ENCODE measurements at places on chromosomes 3 and 15. TPM values are rescaled to one million over a fixed set of nuclear protein-coding genes. Genes with fewer than 3 reads are reported as not detected.

DNA sequence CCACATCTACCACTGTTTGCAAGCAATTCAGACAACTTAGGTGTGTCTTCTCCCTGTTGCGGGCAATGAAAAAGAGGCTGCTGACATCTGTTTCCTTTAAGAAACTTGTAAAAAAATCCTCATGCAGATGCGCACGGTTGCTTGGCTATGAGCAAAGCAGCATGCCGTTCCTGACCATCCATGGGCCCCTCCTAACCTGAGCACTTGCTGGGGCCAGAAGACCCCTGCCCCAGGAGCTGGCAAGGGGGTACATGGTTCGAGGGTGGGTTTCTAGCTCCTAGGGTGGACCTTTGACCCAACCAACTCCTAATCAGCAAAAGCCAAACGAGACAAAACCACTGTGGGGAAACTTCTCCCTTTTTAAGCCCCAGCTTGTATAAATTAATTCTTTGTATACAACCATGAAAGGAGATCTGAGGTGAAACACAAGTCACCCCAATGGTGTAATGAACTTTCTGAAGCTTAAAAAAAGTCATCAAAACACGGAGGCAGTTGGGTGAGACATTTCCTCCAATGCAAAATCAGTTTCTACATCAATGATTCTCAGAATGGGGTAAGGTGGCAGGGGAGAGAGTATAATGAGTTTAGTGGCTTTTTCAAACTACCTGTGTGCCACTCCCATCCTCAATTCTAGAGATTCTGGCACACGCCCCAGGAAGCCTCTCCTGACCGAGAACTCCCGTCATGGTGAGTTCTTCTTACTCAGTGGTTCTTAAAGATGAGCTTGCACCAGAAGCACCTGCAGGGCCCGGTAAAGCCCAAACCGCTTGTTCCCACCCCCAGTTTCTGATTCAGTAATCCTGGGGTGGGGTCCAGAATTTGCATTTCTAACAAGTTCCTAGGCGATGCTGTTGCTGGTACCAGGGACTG lies 44.1 kb downstream of the CPN2 start:
- H3K4me1 ChIP-seq = peaks cover 22% of the 10 kb centered on the region
- H3K27ac ChIP-seq = peak overlapping the region; percentile 27
- H3K36me3 ChIP-seq = peaks cover 3% of the 10 kb centered on the region
- peak overlapping the region; percentile 15 for H3K4me3 ChIP-seq
- no peak for DNase-seq

GRCh38 chr3:150449169-150449721 lies 41.1 kb downstream of the TSC22D2 start:
- no peak overlapping the region for H3K4me3 ChIP-seq
- H3K36me3 ChIP-seq = no peaks in the 10 kb centered on the region
- no peaks in the 10 kb centered on the region for H3K27me3 ChIP-seq

PLA2G4D gene
- total RNA-seq = not detected

DNA sequence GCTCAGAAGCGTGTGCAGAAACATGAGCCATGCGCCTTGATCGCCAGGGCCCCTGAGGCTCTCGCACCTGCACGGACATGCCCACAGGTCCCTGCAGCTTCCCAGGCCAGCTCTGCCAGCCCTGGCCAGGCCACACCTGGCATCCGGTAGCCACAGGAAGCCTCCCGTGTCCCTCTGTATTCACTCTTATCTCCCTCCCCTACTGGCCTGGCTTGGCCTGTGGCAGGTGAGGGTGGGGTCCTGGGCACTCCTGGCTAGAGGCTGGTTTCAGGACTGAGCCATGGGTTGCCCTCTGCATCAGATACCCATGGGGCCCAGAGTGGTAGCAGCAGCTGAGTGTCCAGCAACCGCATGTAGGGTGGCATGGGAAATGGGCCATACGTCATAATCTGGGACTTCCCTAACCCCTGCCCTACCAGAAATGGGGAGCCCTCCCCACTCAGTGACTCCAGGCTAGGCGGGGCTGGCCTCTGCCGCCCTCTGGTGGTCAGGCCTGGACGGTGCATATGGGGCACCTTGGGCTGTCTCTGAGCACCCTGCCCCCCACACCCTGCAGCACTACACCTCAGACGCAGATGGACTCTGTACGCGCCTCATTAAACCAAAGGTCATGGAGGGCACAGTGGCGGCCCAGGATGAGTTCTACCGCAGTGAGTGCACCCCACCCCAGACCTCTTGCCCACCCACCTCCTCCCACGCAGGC lies 12.6 kb upstream of the LMAN1L start:
- peak; percentile 84 for DNase-seq
- H3K4me3 ChIP-seq = peak overlapping the region; percentile 7
- peak overlapping the region; percentile 87 for H3K27ac ChIP-seq
- peaks cover 57% of the 10 kb centered on the region for H3K4me1 ChIP-seq

GRCh38 chr15:59160880-59161593 lies 45.6 kb upstream of the LDHAL6B start:
- no peaks in the 10 kb centered on the region for H3K36me3 ChIP-seq
- H3K4me3 ChIP-seq = no peak overlapping the region
- DNase-seq = no peak
- H3K4me1 ChIP-seq = no peaks in the 10 kb centered on the region

DNA sequence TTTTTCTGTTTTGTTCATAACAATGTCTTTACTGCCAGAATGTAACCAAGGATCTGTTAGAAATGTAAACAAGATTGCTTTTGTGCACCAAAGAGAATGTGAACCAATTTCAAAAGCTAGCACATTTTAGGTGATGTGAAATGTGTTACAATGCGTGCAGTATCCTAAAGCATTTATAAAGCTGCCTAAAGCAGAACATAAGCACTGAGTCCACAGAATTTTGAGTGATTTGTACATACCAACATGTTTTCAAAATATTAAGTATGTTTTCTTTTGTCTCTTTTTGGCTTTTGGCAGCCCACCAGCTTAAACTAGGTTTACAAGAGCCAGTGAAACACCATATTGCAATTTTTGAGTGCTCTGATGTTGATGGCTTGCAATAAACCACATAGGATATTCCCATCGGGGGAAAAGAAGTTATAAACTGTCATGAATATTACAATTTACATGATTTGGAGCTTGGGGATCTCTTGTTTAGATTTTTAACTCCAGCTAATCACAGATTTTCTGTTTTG lies 364.0 kb downstream of the ZIC1 start:
- H3K27me3 ChIP-seq = no peaks in the 10 kb centered on the region
- no peaks in the 10 kb centered on the region for H3K4me1 ChIP-seq
- no peaks in the 10 kb centered on the region for H3K36me3 ChIP-seq
- DNase-seq = no peak
- no peak overlapping the region for H3K4me3 ChIP-seq

DNA sequence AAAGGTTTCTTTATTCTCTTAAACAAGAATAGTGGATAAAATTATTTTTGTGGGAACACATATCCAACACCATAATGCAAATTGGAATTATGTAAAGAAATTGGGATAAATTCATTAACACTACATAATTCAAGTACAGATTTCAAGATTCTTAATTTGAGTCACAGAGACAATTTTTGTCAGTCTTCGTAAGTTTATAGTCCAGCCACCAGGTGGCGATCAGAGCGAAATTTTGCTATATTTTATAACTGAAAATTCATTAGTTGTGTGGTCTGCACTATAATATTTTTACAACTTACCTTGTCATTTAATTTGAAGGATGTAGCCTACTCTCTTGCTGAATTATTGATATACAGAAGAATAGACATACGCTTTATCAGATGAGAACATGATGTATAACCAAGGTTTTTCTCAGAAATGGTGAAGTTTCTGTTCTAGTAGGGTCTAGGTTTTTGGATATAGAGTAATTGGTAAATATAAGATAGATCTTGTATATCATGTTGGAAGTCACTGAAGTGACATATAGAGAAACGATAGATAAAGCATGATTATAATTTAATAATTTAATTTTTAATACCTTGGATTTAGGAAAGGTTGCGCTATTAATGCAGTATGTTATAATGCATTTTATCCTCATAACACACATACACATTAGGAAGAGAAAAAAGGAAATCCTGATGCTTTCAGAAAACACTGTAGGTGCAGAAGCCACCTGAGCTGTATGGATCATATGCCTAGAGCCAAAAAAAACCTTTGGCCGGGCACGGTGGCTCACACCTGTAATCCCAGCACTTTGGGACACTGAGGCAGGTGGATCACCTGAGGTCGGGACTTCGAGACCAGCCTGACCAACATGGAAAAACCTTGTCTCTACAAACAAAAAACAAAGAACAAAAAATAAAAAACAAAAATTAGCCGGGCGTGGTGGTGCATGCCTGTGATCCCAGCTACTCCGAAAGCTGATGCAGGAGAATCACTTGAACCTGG lies 31.7 kb downstream of the PLSCR4 start:
- H3K27me3 ChIP-seq = no peaks in the 10 kb centered on the region
- H3K27ac ChIP-seq = no peak overlapping the region
- no peaks in the 10 kb centered on the region for H3K4me1 ChIP-seq
- H3K4me3 ChIP-seq = no peak overlapping the region

DNA sequence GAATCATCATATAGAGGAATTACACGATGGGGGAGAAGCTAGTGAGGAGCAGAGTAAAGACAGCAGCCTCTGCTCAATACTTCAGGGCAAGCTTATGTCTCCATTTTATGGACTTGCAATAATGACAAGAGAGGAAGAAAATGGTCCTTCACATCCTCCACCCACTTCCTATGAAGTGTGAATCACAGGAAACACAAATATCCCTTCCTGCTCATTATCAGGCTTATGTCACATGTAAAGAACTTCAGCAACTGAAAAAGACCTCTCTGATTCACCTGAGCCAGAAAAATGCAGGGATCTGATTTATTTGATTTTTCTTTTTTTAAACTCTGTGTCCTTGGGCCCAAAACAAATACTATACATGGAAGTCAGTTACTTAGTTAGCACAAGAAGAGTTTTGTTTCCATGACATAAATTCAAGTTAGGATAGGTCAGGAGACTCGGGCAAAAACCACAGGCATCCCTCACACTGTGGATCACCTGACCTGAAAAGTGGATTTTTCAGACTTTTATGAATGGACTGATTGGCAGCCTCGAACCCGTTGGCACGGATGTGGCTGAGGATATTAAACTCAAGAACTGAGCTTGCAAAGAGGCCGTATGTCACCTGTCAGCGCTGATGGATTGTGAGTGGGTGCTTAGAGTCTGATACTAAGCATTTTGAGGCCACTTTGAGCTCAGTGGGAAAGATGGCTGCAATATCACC lies 620.8 kb upstream of the MDFIC2 start:
- DNase-seq = no peak
- H3K4me1 ChIP-seq = no peaks in the 10 kb centered on the region
- no peaks in the 10 kb centered on the region for H3K27me3 ChIP-seq
- no peaks in the 10 kb centered on the region for H3K36me3 ChIP-seq
- no peak overlapping the region for H3K27ac ChIP-seq
- no peak overlapping the region for H3K4me3 ChIP-seq

GRCh38 chr3:112261742-112262141 lies 32.3 kb downstream of the SLC9C1 start:
- no peak overlapping the region for H3K4me3 ChIP-seq
- H3K36me3 ChIP-seq = no peaks in the 10 kb centered on the region
- H3K27me3 ChIP-seq = no peaks in the 10 kb centered on the region
- no peak overlapping the region for H3K27ac ChIP-seq
- H3K4me1 ChIP-seq = no peaks in the 10 kb centered on the region

DNA sequence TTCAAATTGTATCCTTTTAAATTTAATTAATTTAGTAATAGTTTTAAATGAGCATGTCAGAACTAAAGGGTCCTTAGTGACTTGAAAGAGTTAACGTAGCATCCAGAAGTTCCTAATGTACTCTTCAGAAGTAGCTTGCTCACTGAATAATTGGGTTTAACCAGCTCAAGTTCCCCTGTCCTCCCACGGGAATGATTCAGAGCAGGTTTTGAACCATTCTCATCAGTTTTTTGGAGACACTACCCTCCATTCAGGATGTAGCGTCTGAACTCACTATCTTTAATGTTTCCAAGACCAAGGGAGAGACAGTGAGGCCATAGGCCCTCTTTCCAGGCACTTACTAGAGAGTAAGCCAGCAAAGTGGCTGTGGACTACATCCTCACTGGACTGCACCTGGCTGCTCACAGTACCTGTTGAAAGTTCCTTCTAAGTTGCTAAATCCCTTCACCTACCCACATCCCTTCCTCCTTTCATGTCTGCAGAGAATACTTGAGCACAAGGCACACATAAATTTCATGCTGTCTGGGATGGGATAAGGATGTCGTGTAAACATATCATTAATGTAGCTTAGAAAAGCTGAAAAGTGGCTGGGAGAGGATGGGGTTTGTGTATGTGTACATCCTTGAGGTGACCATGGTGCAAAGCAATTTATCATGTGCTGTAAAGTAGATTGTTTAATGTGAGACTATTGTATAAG lies 146.3 kb downstream of the PLCL2 start:
- H3K4me3 ChIP-seq = no peak overlapping the region
- no peak overlapping the region for H3K27ac ChIP-seq
- H3K4me1 ChIP-seq = peaks cover 12% of the 10 kb centered on the region
- no peaks in the 10 kb centered on the region for H3K27me3 ChIP-seq
- no peak for DNase-seq
- H3K36me3 ChIP-seq = peaks cover 5% of the 10 kb centered on the region

ALDH1L1 gene
- total RNA-seq = 1.6 TPM

PAK6 gene
- not detected for total RNA-seq

CYP11A1 gene
- total RNA-seq = 0.47 TPM

DNA sequence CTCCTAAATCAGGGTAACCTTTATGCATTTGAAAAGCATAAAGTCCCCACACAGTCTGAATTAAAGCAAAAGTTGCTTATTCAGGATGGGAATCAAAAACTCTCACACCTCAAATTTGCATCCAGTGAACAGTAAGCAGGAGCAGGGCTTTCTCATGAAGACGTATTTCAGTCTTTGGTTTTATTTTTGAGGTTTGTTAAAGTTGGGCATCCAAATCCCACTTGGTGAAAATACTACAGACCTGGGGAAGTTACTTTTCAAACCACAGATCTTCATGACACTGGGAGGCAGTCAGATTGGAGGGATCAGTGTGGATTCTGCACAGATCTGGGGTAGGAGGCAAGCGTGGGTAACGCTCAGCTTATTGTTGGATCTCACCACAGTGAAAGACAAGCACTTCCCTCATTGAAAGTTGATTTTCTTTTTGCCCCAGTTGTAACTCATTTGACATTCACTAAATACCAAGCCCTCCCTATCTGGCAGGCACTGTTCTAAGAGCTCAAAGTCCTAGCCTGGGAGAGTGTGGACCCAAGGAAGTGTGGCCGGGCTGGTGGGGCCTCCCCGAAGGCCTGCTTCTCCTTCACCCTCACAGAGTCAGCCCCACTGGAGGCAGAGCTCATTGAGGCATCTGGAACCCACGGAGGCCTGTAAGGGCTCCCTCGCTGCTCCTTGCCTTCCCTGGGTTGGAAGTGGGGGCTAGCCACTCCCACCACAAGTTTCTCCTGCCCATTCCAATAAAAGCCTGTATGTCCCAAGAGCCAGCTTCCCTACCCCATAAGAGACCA lies 783 bp upstream of the ISG20 start:
- H3K4me3 ChIP-seq = peak overlapping the region; percentile 37
- H3K36me3 ChIP-seq = peaks cover 15% of the 10 kb centered on the region
- H3K27ac ChIP-seq = peak overlapping the region; percentile 98
- H3K27me3 ChIP-seq = no peaks in the 10 kb centered on the region

MTFMT gene
- total RNA-seq = 11.6 TPM
